CD8-positive, alpha-beta T cell (primary cell): ENCODE measurements at places on chromosomes 4 and X.
A peak's percentile ranks its signal among the peaks of the same experiment; 100 is the strongest.

- no peak for DNase-seq
Measured at GRCh38 chrX:48833542-48834138, 1.8 kb downstream of the PCSK1N start.

DNA sequence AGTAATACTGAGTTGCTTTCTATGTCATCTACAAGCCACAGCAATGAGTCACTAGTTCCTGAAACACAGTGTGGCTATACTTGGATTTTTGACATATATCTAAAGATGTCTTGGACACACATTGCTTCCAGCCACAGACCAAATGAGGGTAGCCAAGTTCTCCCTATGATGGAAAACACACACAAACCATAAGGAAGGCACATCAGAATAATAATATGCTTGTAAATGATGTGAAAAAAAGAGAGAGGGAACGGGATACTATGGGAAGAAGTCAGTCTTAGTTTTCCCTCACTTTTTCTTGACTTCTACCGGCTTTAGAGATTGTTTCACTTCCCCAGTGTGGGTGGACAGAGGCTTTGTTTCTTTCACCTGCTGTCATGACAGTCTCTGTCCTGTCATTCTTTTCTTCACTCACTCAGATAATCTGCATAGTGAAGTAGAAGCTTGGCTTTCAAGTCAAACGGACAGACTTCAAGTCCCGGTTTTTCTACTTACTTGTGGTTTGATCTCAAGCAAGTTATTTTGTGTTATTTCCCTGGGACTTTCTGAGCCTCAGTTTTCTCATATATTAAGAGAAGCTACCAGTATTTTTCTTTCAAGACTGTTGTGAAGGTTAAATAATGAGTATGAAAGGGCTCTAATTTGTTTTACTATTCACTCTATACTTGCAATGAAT, 34.7 kb downstream of the P2RY10 start:
- no peak for DNase-seq

GRCh38 chr4:74320559-74321118, 12.4 kb downstream of the EPGN start:
- no peak for DNase-seq

GRCh38 chr4:118810991-118811764, 24.7 kb downstream of the SEC24D start:
- no peak for DNase-seq

GRCh38 chrX:22664826-22665225, 334.9 kb upstream of the DDX53 start:
- DNase-seq: no peak

DNA sequence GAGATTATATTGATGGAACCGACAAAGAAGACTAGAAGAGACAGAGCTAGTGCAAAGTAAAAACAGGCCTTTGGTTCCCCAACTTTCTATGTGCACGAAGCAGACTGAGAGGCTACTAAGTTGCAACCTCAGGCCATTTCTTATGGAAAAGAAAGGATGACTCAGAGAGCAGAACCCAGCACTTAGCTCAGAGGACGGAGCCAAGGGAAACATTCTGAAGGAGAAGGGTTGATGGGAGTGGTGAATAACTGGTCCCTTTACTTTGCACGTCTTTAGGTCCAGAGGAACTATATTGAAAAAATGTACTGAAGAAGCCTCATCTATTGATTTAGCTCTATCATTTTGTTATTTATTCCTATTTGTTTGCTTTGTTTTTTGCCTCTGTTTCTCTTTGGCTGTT, 182.1 kb downstream of the CPE start:
- no peak for DNase-seq

DNA sequence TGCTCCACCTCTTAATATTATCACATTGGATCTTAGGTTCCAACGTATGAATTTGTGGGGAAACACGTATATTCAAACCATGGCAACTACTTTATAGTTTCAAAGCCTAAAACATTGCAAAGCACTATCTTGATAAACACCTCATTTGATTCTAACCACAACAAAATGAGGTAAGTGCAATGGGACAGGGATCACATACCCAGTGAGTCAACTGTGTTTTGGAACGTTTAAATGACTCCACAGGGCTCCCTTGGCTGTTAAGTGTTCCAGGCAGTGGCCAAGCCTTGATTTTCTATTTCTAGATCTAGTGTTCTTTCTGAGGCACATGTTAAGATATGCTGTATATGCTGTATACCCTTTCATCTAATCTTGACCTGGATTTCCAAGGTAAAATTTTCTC, 54.5 kb upstream of the C1QTNF7 start:
- DNase-seq: no peak

GRCh38 chrX:22634751-22635150, 362.0 kb downstream of the CBLL2 start:
- no peak for DNase-seq

- no peak for DNase-seq
Measured at GRCh38 chr4:140014284-140014683, 139.7 kb downstream of the MAML3 start.

GRCh38 chrX:13164611-13165010, 120.2 kb upstream of the FAM9C start:
- no peak for DNase-seq

GRCh38 chr4:10157478-10158332, 41.1 kb upstream of the WDR1 start:
- DNase-seq: peak; percentile 15

- DNase-seq: no peak
Measured at GRCh38 chrX:3145716-3146115, 104.4 kb downstream of the ARSF start.

- no peak for DNase-seq
Measured at GRCh38 chr4:83920375-83920774, 384.5 kb downstream of the GPAT3 start.

GRCh38 chrX:123846577-123847038, 13.2 kb upstream of the XIAP start:
- DNase-seq: no peak

- no peak for DNase-seq
Measured at GRCh38 chr4:52892880-52893279, 30.8 kb downstream of the RASL11B start.

DNA sequence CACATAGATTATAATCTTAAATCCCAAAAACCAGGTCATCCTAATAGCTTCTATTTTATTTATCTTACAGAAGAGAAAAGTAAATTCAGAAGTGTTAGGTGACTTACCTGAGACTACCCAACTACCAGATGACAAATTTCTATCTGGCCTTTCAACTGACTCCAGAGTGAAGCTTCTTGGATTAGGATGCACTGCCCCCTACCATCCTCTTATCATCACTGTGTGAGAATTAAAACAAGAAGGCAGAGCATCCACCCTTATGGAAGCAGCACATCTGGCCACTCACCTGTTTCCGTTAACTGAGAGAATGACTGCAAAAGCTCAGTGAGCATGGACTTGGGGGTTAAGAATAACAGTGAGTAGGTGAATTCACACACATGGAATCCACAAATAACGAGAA, 502.6 kb upstream of the TECRL start:
- DNase-seq: no peak
